ENCODE measurements at places on chromosomes 2 and 18. TPM values are rescaled to one million over a fixed set of nuclear protein-coding genes. Genes with fewer than 3 reads are reported as not detected.

The FAHD2A gene
- total RNA-seq = 29.9 TPM

The STARD6 gene
- total RNA-seq = not detected

GRCh38 chr18:64407606-64408005 is 258.7 kb upstream of the LINC00305 start:
- H3K4me3 ChIP-seq = no peak overlapping the region
- no peaks in the 10 kb centered on the region for H3K27me3 ChIP-seq
- H3K27ac ChIP-seq = no peak overlapping the region

DNA sequence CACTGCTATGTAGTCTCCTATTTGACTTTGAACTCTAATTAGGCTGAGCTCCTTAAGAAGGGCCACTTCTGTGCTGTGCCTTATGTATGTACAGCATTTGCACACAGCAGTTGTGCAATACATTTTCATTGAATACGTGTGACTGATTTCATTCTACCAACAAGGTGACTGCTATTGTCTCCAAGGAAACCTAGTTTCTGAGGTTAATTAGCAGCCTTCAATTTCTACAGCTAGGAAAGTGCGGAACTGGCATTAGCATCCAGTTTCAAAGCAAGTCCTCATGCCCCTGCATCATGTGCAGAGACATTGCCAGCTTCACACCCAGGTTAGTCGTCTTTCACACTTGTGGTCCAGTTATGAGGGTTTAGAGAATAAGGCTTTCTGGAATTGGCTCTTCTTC is 58.6 kb downstream of the NCK2 start:
- no peaks in the 10 kb centered on the region for H3K27me3 ChIP-seq
- no peak overlapping the region for H3K4me3 ChIP-seq
- no peak overlapping the region for H3K27ac ChIP-seq
- no peaks in the 10 kb centered on the region for H3K36me3 ChIP-seq
- DNase-seq = no peak

- H3K27ac ChIP-seq = no peak overlapping the region
- DNase-seq = no peak
- no peaks in the 10 kb centered on the region for H3K36me3 ChIP-seq
- no peaks in the 10 kb centered on the region for H3K27me3 ChIP-seq
Measured at GRCh38 chr2:64168756-64169155, 24.5 kb upstream of the PELI1 start.

GRCh38 chr2:188238386-188238785 is 53.3 kb upstream of the GULP1 start:
- no peaks in the 10 kb centered on the region for H3K27me3 ChIP-seq
- DNase-seq = no peak
- no peak overlapping the region for H3K4me3 ChIP-seq

All from transverse colon (tissue), 4 donors.